ENCODE measurements at places on chromosomes 1 and 21.

DNA sequence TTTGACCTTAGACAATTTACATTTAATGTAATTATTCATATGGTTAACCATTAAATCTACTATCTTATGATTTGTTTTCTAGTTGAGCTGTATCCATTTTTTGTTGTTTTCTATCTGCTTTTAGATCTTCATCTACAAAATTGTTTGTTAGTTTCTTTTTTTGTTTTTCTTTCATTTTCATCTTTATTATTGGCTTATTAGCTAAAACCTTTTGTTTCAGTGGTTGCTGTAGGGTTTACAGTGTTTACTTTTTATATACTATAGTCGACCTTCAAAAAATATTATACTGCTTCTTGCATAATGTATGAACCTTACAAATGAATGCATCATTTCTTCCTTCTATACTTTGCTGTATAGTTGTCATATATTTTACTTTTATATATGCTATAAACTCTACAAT lies 651.6 kb upstream of the PLXNA2 start:
- DNase-seq, result no peak

GRCh38 chr1:206905295-206906164 lies 8.3 kb downstream of the IL24 start:
- no peak for DNase-seq

DNA sequence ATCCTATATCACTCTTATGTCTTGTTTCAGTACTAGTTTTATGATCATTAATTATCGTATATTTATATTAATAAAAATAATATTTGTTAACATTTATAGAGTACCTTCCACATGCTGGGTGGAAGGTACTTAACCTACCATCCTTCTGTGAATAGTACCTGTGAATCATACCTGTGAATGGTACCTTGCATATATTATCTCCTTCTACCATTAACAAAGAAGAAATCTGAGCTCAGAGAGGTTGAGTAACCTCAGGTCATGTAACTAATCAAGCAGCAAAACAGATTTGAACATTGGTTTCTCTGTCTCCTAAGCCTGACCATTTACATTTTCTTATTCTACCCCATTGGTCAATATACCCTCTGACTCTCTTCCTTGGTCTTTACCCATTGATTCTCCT lies 174.4 kb upstream of the UBE2U start:
- no peak for DNase-seq

GRCh38 chr1:59238333-59238934 lies 58.5 kb upstream of the FGGY start:
- no peak for DNase-seq

DNA sequence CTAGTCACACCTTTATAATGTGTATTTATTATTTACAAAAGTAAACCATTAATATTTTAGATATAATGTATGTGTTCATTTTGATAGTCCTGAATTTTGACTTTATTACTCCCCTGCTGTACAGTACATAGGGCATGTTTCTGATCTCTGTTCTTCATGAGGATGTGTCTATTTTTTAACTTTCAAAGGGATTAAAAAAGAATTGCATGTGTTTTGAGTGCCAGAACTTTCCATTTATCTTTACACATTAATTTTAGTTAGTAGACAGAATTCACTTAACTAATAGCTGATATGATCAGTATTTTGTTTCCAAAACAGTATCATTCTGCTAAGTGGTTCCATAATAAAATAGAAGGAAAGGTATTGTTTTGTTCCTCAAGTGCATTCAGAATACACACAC lies 3.1 kb downstream of the PBX1 start:
- DNase-seq, result no peak

DNA sequence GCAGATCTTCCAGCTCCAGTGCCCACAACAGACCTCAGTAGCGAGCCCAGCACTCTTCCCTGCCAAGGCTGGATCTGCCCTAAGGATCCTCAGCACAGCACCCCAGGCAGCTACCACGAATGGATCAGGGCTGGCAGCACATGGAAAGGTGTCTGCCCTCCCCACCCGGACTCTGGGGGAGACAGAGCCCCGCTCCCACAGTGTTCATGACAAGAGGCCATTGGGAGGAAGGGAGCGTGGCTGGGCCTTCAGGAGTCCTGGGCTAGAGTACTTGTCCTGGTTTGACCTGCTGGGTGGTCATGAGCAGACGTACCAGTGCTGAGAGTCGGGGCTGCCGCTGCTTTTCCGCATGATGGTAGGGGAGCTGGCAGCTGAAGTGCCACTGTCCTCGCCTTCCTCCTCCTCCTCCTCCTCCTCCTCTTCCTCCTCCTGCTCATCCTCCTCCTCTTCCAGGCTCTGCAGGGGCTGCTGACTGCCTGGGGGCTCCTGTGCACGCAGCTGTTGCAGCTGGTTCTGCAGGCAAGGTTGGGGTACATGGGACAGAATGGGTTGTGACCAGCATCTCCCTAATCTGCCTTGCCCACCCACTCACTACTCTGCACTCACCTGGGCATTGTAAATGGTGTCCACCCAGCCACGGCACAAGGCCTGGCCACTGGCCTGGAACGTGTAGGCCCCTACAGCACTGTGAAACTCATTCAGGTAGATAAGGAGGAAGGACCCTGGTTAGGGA lies 2.9 kb upstream of the TNFRSF25 start:
- DNase-seq, result no peak

DNA sequence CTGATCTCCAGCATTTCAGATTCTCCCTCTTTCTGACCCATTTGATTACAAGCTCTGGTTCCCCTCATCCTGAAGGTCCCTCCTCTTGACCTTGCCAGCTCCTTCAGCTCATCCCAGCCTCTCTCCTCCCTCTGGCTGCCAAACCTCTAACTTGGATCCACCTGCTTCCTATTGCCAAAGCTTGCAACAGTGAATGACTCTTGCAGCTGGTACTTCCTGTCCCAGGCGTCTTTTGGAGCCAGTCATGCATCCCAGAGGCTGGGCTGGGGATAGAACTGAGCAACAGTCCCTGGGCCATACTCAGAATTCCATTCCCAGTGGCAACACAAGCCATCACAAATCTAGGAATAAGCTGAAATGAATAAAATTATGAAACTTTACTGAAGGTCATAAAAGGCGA lies 27.7 kb upstream of the SPOCD1 start:
- no peak for DNase-seq

- no peak for DNase-seq
These were observed 673.6 kb upstream of the NR5A2 start for GRCh38 chr1:199353906-199354305.

DNA sequence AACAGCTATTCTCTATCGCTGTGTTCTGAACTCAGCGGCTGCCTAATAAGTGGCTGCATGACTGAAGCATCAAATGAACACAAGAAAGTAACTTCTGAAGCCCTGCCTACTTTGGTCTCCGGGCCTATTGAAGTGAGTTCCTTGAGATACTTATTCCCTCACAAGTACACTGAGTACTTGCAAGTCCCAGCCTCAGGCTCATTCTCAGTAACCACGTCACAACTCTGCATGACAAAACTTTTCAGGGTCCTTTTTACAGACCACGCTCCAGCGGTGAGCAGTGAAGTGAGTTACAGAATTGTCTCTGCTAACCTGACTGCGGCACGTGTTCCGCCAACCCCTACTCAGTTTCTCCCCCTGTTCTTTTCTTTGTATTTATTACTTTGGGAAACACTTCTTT lies 1342.7 kb upstream of the ADGRL4 start:
- DNase-seq, result no peak

DNA sequence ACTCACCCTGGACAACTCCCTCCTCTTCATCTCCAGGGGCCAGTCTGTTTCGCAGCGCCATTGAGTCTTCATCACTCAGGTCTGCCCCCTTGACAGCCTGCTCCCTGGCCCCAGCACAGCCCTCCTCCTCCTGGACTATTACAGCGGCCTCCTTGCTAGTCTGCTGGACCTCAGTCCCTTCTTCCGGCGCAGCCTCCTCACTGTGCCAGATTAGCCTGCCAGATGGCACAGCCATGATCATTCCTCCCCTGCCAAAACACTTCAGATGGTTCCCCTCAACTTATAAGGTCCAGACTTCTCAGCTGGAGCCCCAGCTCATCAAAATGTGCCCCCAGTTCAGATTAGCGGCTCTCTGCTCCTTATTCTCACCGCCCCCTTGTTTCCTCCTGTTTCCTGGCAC lies 7.0 kb upstream of the CELSR2 start:
- DNase-seq, result no peak

DNA sequence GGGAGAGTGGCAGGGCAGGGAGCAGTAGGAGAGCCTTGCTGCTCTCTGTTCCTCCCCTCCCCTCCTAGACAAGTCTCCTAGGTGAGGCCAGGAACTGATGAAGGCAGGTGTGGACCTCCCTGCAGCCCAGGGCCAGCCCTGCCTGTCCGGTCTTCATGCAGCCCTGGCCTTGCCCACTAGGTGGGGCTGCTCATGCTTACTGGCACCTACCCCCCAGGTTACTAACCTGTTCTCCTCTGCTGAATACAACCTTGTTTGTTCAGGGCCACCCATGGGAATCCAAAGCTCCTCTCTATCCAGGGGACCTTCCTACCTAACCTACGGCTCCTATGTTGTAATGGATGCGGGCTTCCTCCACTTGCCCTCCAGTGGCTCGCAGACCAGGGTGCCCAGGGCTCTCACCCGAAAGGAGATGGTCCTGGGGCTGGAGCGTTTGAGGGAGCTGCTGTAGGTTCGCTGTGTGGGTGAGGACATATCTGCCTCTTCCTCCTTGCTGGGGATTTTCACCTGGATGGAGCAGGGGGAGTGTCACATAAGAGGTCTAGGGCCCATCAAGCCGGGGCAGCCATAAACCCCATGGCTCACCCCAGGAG lies 7.9 kb upstream of the TNNT2 start:
- peak; percentile 63 for DNase-seq

DNA sequence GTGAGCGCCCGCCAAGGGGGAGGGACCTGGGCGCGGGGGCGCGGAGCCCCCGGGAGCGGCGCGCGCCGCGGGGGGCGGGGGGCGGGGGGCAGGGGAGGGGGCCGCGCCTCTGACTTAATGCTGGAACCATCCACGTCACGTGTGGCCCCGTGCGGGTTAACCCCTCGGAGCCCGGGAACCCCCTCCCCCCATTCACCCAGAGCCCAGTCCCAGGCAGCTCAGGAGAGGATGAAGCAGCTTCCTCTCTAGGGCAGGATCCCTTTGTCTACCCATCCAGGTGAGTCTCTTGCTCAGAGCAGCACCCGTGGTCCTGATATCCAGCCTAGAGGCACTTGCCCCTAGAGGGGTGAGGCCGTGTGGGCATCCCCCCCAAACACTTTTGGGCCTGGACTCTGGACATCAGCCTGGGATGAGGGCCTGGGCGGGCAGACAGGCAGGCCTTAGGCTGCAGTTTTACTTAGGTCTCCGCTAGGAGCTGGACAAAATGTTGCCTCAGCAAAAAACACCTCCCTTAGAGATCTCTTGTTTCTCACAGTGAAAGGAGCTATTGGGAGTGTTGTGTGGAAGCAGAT lies at the start of gene ALX3:
Gene ALX3, minus strand, starts transcription at position 2 of the 572 bp plus-strand sequence. CDS start 60 bp downstream, outside the sequence.
- DNase-seq, result no peak

DNA sequence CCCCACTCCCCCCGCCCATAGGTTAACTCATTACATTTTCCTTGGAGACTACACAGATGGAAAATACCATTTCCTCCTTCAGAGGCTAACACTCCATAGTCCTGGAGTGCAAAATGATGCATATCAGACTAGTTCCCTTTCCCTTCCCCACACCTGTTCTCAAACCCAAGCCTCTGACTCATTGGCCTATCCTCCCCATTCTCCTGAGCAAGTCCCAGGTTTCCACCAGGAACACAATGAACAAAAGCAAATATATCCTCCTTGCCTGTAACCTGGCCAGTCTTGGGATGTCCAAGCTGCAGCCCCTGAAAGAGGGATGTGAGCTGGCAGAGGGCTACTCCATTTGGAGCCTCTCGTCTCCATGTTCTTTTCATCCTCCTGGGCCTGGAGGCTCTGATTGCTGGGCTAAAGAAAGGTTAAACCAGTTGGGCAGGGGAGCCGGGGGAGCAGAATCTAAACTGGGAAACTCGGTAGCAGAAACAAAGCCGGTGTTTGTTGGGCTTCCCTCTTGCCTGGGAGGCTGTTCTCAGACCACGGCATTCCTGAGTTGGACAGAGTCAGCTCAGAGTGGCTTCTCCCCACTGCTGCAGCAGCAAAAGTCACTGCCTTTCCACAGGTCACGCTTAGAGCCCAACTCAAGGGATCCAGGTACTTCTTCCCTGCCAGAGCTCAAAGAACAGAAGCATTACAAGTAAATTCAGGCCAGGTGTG lies 13.9 kb downstream of the SSR2 start:
- no peak for DNase-seq

DNA sequence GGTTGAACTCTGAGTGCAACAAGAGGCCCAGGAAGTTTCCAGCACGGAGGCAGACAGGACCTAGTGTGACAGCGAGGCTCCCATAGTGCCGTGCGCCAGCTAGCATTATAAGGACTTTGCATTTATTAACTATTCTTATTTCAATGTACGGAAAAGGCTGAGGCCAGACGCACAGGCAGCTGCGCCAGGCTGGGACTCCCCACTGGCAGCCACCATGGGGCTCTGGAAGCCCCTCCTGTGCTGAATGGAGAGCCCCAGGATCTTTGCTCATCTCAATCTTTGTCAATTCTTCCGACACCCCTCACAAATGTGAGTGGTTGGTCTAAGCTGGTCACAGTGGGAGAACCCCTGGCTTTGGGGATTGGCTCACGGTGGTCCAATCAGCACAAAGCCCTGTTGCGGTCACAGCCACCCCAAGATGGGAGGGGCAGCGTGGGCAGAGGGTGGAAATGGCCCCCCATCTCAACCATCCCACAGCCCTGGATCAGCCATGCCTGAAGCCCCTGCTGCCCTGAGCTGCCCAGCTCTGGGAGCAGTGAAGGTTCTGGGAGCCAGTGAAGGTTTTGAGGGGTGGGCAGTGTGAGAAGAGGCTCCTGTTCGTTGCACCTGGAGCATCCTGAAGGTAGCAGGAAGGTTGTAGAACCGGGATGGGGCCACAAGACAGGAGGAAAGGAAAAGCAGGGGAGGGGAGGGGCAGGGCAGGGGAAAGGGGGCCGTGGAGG lies 59.5 kb upstream of the ADARB1 start:
- no peak for DNase-seq

DNA sequence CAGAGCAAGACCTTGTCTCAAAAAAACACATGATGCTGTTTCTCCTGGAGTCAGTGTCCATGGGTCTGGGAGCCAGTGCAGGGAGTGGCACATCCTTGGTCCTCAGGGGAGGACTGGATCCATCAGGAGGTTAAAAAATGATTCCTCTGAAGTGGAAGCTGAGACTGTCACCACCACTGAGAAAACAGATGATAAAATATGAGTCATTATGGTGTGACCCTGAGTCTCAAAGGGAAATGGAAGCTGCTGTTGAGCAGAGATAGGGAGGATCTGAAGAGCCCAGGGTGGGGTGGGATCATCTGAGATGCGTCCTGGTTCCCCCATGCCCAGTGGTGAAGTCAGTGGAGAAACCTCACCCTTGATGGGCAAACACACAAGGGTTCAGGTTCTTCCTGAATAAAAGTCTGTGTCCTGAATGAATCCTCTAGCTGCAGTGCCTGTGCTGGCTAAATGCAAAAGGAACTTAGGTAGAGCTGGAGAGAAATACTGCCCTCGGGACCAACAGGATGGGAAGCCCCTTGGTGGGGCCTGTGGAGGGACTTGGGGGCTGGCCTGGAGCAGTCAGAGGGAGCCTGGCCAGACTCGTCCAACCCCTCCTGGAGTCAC lies 61.6 kb upstream of the TENT5B start:
- DNase-seq, result peak; percentile 86

DNA sequence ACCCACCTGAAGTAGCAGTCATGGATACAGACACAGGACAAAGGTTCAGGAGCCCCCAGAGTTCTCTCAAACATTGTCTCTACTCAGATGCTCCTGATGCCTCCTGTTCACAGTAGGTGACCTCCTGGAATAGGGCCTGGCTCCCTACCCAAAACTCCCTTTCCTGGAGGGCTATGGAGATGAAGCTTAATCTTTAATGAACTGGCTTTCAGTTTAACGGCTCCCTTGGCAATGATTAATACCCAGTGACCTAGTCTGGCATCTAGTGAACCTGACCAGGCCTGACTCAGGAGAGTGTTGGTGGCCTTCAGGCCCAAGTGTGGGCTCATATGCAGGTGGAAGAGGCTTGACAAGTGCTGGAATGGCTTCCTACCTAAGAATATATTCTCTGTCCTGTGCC lies 65.2 kb upstream of the TRABD2B start:
- no peak for DNase-seq

Measured in suppressor macrophage treated with lipopolysaccharide for 4 hours (primary cell).